ENCODE measurements at places on chromosomes 7 and 10.

DNA sequence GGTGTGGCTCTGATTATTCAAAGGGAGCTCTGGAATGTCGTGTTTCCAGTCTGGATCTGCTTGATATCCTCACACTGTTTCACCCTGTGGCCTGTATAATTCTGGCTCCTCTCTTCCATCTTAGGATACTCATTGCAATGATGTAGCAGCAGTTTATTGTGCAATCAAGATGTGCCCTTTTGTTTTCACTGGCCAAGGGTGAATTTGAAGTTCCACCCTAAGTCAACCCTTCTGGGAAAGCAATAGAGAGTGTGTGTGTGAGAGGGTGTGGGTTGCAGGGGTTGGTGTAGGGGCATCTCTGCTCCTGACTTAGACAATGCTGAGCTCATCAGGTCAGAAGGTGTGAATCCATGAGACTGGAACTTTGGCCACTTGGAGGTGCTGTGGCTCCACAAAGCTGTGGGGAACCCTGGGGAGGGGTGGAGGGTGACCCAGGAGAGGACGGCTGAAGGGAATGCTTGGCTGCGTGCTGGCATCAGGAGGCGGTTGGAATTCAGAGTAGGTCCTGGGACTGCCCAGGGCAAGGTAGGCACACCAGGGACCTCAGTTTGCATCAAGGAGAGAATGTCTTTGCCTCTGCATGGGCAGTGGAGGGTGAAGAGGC lies 118.0 kb upstream of the PRSS58 start:
- peak; percentile 46 for DNase-seq

GRCh38 chr7:102721-103120 lies 89.7 kb upstream of the FAM20C start:
- peak; percentile 55 for DNase-seq

GRCh38 chr7:147833970-147834369 lies 756.6 kb upstream of the C7orf33 start:
- no peak for DNase-seq

GRCh38 chr10:114304017-114304570 lies 65.0 kb downstream of the VWA2 start:
- DNase-seq = peak; percentile 78

GRCh38 chr7:69067397-69067796 lies 530.9 kb upstream of the AUTS2 start:
- no peak for DNase-seq

DNA sequence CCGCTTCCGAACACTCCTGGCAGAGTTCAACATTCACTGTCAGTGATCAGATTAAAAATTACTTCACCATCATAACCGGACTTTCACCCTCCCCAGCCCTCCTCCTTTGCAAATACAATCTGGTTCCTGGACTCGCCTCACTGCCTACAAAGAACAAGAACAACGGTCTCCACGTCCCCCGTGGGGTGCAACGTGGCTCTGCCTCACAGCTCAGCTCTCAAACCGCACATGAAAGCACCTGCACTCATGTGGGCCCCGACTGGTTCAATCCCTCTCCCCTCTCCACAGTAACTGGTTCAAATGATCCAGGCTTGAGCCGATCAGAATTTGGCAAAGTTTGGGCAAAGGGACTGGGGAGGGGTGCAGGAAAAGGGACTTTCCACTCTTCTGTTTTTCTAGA lies 21.0 kb downstream of the ASB13 start:
- DNase-seq = no peak

DNA sequence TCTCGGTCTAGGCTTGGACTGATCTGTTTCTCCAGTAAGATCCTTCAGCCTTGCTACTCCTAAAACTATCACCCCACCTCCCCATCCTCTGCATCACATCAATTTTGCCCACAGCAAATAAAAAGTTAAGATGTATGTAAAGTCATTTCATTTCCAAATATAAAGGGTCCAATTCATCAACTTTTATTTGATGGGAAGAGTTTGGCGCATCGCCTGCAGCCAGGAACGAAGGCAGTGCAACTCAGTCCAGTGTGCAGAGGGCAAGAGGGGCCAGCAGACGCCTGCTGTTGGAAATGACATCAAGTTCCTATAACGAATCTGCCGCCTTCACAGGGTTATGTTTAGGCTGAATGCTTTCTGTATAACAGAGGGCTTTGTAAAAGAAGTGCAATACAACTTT lies 97.0 kb downstream of the SVIL start:
- no peak for DNase-seq

DNA sequence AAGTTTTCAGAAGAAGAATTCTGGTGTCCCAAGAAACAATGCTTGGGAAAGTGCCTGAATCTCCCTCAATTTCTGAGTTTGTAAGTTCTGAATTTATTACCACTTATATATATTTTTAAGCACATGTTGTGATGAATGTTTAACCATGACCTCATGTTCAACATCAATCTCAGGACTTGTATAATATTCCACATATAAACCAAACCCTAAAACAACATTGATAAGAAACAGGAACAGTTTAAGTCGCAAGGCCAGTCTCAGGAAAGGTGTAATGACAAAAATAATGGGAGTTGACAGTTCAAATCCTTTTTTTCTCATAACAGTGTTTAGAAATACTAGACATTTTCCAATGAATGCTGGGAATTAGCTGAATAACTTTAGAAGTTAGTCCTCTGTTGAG lies 22.8 kb downstream of the NRP1 start:
- no peak for DNase-seq

DNA sequence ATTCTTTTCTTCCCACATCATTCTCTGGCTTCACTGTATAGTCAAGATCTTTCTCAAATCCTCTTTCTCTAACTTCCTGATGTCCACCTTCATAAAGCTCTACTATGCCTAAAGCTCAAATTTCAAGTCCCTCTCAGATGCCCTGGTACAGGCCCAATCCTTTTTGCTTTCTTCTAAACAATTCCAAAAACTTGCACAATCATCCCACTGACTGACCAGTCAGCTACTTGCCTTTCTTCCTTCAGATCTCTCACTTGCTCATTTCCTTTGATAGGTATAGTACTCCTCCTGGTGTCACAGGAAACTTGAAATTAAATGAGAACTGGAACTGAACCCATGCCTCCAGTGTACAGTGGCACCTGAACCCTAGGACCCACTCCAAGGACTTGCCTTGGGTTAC lies 18.2 kb downstream of the SEC31B start:
- DNase-seq = no peak

DNA sequence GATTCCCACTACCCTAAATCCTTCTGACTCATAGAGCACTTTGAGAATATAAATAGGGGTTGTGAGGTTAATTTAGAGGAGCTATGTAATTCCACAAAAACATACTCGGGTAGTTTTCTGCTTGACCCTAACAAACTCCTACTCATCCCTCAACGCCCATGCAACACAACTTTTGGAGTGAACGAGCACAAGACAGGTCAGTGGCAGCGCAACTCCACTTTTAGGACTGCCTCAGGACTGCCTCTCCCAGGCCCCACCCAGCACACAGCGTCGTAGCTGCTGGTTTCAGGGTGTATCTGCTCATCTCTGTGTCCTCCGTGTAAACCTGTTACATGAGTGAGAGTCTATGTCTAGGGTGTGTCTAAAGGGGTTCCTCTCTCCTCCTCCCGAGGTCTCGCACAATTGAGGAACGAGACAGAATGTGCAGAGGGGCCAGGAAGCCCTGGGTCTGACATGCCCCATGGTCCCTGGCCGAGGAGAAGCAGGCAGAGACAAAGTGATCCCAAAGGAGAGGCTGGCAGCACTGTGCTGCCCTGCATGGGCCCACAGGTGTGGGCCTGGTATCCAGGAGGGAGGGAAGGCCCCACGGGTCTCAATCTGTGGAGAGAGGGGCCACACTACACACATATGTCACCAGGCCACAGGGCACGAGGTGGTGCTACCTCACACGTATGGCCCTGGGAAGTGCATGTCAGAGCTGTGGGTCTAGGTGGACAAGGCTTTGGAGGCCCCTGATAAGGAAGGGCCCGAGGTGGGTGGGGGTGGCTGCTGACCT lies 45.5 kb downstream of the CAMK2B start:
- no peak for DNase-seq

- DNase-seq = no peak
These were observed 227.0 kb downstream of the MAD1L1 start for GRCh38 chr7:2005786-2006185.

- DNase-seq = no peak
These were observed 194.8 kb downstream of the TMEM178B start for GRCh38 chr7:141268614-141269013.

DNA sequence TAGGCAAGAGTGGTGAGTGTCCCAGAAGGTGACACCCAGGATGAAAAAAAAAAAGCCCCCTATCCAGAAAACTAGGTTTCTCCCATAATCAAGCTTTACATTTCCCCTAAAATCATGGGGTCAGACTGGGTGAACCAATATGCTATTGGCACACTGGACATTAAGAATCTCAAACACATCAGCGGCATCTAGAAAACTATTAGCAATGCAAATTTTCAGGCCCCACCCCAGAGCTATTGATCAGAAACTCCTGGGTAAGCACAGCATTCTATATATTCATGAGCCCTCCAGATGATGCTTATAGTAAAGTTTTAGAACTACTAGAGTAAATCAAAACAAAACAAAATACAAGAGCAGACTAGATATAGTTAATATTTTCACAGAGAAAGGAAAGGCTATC lies 36.4 kb downstream of the IQUB start:
- DNase-seq = no peak

DNA sequence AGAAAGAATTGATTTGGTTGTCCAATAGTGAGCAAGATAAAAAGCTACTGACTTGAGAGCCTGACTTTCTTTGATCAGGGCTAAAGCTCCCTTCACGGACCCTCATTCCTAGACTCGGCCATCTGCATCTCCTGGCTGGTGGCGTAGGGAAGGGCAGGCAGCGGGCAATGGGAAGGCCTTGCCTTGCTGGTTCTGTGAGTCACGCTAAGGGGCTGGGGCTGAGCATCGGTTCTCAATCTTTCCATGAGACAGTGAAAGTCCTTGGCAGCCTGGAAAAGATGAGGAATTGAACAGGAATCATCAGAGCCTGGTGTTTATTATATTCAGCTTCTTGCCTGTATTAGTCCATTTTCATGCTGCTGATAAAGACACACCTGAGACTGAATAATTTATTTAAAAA lies 475.3 kb downstream of the PLXNA4 start:
- no peak for DNase-seq

GRCh38 chr10:72323108-72323749 lies 31.5 kb downstream of the DNAJB12 start:
- DNase-seq = no peak

- DNase-seq = peak; percentile 31
These were observed 12.3 kb upstream of the SLC26A3 start for GRCh38 chr7:107815254-107815882.

DNA sequence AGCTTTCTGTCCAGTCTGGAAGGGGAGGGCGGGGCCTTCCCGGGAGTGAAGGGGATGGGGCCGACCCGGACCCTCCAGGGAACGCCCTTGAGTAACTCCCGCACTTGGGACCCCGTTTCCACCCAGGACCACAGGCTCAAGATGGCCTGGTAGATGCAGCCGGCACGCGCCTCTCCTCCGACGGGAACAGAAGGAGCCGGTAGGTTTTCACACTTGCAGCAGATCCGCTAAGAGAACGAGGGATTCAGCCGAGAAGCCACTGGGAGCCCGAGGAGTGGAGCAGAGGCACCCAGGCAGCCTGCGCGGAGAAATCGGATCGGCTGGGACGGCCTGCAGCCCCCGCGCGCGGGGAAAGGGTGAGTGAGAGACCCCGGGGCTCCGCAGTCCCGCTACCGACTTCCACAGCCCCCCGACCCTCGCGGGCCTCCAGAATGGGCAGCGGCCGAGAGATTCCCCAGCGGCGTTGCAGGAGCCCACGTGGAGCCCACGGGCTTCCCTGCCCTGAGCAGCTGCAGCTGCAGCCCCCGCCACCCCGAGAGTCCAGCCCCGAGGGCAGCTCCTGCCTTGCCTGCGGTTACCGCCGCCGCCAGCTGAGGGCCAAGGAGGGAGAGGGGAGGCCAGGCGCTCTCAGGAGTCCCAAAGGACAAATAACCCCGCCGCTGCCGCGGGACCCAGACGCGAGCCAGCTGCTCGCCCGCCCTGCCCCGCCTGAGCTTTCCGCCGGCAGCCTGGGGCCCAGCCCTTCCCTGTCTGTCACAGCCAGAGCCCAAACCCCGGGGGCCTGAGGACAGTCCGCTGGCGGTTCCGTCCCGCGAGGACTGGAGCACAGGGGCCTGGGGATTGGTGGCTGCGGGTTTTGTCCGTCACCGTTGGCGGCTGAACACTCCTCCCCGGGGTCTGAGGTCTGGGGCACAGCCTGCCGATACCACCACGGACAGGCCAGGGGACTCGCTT lies 21.8 kb downstream of the IFT22 start:
- DNase-seq = no peak

DNA sequence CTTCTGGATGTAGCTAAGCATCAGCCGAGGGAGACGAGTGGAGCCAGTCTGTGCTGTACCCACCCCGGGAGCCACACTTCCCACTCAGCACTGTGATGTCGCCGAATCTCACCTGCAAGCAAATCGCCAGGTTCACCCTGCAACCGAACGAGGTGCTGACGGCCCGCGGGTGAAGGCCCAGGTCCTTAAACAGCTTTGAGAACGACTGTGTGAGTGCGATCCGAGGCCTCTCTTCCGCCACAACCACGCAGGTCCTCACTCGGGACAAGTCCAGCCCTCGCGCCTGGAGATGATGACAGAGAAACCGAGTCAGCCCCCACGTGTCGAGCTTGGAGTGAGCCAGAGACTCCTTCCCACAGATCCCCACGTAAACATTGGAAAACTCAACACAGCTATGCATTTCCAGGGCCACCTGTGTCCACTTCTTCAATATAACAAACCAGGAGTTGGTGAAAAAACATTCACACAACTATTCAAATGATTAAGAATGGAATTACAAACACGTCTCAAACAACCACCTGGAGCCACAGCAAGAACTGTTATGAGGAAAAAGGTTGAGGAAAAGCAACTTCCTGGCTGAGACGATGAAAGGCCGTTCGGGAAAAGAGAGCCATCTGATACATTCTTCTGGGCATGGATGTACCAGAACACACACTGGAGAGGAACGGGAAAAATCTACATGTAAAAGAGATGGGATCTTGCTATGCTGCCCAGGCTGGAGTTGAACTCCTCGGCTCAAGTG lies 191.8 kb downstream of the ZMYND11 start:
- no peak for DNase-seq

GRCh38 chr7:34163956-34164355 lies 258.6 kb downstream of the BMPER start:
- DNase-seq = no peak

- no peak for DNase-seq
These were observed 92.1 kb downstream of the GRB10 start for GRCh38 chr7:50690541-50691011.

- DNase-seq = no peak
These were observed 159.6 kb downstream of the TEX36 start for GRCh38 chr10:125523347-125523746.

- DNase-seq = no peak
These were observed 42.3 kb downstream of the TEX36 start for GRCh38 chr10:125640653-125641052.

GRCh38 chr7:89685287-89685686 lies 469.0 kb upstream of the STEAP1 start:
- DNase-seq = no peak

DNA sequence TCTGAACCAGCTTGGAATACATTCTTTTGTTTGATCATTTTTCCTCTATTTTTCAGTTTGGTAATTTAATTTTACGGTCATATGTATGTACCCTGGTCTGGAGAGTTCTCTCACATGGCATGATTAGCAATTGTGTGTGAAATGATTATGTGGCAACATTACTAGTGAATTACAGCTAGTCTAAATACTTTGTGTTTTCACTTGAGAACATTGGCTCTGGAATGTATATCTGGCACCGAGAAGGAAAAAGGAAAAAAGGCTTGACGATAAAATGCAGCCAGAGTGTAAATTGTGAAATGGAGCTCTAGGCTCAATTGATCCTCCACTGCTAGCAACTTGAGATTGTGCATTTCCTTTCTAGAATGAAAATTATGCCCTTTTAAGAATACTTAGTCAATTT lies 397.2 kb downstream of the EXOC4 start:
- peak; percentile 14 for DNase-seq

Measured in suppressor macrophage treated with lipopolysaccharide for 4 hours (primary cell).